ENCODE measurements at places on chromosomes 7 and 10. TPM values are rescaled to one million over a fixed set of nuclear protein-coding genes. Genes with fewer than 3 reads are reported as not detected.

- DNase-seq = no peak
These were observed 1.6 kb upstream of the SAMD9 start for GRCh38 chr7:93119191-93119905.

DNA sequence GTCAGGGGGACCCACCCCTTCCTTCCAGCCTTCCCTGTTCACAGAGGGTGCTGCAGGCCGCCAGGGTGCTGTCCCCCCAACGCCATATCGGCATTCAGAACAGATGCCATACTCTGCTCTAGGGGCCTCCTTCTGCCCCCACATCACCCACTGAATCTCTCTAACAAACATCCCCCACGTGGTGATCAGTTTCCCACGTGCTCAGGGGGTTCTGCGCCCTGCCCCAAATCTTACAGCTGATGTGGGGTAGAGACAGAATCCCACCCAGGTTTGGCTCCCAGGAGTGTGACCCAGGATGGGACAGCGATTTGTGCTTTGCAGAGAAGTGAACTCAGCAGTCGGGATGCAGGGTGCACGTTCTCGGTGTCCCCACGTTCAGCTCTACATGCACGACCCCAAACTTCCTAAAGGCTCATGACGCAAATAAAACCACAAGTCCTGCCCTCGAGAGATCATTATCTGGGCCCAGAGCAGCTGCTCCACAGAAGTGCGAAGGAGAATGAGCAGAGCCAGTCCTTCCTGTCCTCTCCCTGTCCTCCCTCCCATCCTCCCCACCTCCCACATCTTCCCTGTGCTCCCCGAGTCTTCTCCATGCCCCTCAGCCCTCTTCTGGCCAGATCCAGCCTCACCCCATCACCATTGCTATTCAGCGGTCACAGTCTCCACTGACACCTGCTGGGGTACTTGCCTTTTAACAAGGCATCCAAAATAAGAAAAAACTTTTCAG is 423.4 kb downstream of the DNAJB6 start:
- no peak for DNase-seq

DNA sequence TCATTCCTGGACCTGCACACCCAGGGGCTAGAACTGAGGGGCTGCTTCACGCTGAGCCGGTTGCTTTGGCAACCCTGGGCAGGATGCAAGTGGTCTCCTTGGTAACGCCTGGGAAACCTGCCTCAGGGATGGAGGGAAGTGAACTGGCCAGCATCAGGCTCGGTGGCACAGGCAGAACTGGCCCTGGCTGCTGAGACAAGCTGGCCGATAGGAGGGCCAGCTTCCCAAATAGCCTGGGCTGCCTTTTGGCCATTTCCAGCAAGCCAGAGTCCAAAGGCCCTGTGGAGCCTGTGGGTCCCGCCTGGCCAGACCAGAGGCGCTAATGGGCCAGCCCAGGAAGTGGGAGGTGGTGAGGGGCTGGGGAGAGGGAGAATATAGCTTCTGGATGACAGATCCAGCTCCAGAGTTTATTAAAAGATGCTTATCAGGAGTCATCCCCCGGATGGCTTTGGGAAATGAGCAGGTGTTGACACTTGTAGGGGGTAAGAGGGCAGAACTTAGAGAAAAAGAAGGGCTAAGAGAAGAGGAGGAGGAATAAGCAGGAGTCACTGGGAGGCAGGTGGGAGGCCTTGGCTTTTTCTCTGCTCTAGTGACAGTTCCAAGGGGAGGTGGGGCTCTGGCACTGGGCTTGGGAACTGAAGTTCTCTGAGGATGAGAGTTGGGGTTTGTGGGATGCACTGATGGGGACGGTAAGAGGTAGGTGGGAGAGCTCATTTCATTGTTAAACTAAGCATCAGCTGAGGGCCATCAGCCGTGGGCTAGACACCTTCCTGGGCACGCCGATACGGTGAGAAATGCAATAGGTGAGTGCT is 9.6 kb downstream of the NEURL1 start:
- no peak for DNase-seq

The RBM20 gene
- 1.7 TPM for total RNA-seq

DNA sequence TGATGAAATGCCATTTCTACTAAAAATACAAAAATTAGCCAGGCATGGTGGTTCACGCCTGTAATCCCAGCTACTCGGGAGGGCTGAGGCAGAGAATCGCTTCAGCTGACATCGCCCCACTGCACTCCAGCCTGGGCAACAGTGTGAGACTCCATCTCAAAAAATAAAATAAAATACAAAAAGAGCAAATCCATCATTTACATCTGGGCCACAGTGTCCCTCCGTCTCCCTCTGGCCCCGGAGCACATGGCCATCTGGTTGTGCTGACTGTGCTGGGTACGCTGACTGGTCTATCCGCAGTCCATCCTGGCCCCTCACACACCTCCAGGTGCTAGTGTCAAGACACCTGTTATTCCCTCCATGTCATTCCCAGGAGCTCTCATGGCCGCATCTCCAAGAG is 42.1 kb downstream of the KCNH2 start:
- DNase-seq = no peak

DNA sequence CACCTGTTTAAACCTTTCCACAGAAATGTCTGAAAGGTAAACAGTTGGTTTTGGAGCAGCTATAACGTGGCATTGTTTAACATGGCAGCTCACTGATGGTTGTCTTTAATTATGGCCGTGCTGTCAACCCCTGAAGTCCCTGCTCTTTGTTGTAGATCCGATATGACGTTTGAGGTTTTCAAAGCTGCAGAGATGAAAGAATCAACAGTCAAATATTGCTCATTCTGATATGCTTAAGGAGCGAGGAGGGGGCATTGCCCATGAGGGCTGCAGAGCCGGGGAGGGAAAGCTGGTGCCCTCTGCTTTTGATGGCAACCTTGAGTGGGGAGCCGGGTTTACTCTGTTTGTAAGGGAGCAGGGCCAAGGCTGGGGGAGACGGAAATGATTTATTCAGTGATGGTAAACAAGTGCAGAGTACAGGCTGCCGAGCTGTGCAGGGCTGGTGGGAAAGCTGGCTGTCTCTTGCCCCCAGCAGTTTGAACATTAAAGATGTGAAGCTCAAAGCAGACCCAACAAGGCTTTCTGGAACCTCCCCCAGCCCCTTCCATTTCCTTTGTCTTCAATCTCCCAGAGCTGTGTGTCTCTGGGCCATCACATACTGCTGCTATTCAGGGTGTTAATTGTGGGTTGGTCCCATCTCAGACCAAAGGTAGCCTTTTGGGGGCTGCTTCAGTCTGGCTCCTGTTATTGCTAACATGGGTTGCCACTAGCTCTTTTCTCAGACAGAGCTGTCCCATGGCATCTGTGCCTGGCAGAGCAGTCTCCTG is 345.5 kb downstream of the LRMDA start:
- DNase-seq = no peak

DNA sequence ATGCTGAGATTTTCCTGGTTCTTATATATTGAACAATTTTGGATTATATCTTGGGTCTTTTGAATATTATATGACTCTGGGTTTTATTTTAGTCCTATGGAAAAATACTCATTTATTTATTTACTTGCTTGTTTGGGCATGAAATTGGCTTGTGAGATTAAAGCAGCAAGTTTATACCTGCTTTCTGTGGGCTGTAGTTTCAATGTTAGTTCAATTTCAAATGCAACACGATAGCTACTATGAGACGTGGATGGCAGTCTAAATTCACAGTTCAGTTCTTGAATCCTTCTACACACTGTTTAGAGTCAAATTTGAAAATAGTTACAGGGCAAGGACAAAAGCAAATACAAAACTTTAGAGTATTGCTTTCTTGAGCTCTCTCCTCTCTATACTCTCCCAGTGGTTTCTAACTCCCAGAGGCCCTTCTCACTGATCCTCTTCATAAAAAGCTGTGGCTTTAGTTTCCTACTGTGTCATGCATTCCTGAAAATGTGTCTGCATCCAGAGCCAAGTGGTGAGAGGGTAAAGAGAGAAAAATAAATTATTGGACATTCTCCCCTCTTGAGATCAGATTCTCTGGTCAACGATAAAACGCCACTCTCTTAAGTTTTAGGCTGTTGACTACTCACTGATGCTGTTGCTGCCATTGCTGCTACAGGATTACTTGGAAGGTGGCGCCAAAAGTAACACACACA is 34.4 kb downstream of the POLR1F start:
- no peak for DNase-seq

- no peak for DNase-seq
These were observed 136.3 kb upstream of the GNAI1 start for GRCh38 chr7:79998363-79998762.

The SPOCK2 gene
- 922 TPM for total RNA-seq

DNA sequence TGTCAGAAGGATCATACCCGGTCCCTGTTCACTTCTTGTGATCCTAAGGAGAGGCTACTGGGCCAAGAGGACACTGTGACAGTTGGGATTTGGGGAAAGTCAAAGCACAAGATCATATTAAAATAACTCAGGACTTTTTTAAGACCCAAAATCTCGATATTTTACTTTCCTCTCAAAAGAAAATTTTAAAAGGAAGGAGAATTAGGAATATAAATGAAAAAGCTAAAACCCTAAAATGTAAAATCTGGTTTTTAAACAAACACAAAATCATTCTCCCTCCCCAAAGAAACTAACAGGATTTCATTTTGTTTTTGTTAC is 36.4 kb downstream of the ALOX5 start:
- DNase-seq = no peak

GRCh38 chr7:29612596-29612995 is 49.0 kb downstream of the PRR15 start:
- DNase-seq = no peak
